Stimulated activated CD8-positive, alpha-beta memory T cell treated with anti-CD3 and anti-CD28 coated beads, Interleukin-4, amount 100 ng/mL, for 4 hours (primary cell): ENCODE measurements at places on chromosomes 1 and 21.

DNA sequence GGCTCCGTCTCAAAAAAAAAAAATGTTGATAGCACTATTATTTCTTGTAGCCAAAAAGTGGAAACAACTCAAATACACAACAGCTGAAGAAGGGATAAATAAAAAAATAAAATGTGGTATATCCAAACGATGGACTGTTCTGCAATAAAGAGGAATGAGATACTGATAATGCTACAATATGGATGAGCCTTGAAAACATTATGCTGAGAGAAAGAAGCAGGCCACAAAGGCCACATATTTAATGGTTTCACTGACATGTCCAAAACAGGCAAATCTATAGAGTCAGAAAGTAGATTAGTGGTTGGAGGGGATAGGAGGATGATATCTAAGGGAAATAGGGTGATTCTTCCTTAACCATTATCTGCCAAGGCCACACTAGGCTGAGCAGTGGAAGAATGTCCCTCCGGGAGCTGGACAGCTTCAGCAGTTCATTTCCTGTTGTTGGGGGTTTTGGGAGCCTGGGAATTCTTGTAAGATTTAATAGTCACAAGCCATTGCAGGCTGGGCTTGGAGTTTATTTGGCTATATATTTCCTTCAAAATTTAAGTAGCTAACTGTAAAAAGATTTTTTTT lies 53.5 kb downstream of the ST3GAL3 start:
- no peak for DNase-seq

- DNase-seq = no peak
Observed at GRCh38 chr1:212475151-212475550, 42.4 kb downstream of the NENF start.

- DNase-seq = no peak
Observed at GRCh38 chr1:20385630-20386029, 95.0 kb downstream of the VWA5B1 start.

DNA sequence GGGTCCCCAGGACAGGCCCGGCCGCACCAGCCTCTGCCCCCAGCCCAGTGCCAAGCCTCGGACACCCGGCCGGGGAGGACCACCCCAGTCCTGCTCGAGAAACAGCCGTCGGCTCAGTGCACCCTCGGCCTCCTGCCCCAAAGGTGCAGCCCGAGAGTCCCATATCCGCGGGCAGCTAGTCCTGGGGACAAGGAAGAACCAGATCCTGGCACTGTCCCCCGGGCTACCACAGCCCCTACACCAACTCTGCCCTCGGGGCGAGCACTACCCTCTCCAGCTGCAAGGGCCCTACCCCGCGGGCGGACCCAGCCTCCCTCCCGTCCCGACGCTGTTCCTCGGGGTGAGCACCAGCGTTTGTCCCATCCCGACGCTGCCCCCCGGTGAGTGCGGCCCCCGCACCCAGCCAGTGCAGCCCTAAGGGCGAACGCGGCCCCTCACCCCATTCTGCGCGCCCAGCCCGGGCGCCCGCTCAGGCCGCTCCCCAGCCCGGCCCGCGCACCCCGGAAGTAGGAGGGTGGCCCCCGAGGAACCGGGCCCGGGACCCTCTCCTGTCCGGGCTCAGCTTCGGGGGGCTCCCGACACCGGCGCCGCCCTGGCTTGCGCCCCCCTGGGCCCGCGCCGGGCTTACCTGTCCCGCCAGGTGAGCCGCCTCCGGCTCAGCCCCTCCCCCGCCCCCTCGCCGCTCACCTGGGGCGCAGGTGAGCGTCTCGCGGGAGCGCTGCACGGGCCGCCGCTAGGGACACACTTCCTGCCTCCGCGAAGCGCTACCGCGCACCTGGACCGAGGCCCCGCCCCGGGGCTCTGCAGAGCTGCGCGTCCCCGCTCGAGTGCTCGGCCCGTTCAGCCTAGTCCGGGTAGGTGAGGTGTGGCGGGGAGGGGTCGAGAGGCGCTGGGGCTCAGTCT lies at the start of gene KDF1:
TSS of gene KDF1 (minus strand) at position 747 of the 903 bp plus-strand sequence. CDS start 8,088 bp downstream, outside the sequence.
- DNase-seq = no peak

DNA sequence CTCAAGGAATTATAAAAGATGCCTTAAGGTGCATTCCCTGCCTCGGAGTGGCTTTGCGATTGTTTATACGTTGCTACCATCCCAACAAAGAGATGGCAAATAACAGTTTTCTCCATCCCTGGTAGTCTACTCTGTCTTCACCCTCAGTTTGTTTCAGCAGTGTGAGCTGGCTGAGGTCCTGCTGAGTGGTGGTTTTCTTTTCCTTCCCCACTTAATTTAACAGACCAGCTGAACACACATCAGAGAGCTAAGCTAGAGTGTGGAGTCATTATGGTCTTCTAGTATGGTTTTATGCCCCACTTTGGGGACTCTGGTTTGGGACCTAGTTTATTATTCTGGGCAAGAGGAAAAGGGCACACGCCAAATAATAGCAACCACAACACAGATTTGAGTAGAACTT lies 2.2 kb downstream of the PIGV start:
- no peak for DNase-seq

DNA sequence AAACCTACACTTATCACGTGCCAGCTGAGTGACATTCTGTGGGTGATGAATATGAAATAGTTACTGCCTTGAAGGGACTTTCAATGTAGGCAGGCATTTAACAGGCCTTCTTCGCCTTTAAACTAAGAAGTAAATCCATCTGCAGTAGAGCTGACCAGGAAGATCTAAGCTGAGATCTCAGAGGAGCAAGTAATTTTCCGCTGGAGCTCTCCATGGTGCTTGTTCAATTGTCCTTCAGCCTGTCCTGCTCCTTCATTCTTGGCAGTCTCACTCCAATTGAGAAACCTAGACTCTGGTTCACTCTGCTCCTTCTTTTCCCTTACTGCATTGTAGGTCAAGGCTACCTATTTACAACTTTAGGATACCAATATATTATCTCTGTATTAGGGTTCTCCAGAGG lies 183.5 kb downstream of the HMCN1 start:
- DNase-seq = no peak
